ENCODE measurements at places on chromosomes 12 and 14. TPM values are rescaled to one million over a fixed set of nuclear protein-coding genes. Genes with fewer than 3 reads are reported as not detected.
A peak's percentile ranks its signal among the peaks of the same experiment; 100 is the strongest.

DNA sequence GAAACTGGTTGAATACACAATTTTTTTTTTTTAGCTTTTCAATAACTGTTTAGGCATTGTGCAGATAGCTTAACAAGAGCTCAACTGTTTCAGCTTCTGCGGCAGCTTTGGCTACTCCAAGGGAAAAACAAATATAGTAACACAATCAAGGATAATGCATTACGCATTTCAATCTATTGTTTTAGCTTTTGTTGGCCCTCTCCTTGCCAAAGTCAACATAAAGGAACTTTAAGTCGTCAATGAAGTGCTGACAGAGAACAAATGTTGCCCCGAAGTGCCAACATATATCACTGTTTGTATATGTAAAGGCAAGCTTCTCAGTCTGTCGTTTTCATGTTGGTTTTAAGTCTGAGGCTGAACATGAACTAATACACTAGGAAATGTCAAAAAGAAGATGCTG, 1087.4 kb upstream of the FLRT2 start:
- H3K36me3 ChIP-seq = no peaks in the 10 kb centered on the region
- H3K4me1 ChIP-seq = no peaks in the 10 kb centered on the region

GRCh38 chr12:5377997-5378592, 53.8 kb upstream of the NTF3 start:
- H3K4me1 ChIP-seq = no peaks in the 10 kb centered on the region
- no peaks in the 10 kb centered on the region for H3K36me3 ChIP-seq
- no peak for DNase-seq
- H3K4me3 ChIP-seq = no peak overlapping the region

DNA sequence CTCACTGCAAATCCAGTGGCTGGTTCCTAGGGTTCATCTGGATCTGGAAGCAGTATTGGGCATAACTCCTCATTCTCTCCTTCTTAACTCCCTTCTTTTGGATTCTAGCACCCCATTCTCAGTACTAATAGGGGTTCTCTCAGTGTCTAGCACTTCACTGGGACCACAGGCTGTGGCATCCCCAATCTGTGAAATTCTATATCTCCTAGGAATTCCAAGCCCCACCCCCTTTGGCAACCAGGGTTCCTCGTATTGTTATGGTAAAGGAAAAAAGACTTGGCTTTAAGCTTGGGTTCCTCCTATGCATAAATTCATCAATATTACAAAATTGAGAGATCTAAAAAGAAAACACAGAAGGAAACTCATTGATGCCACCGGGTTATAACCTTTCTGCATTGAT, 45.0 kb upstream of the FBXO21 start:
- DNase-seq = no peak
- no peaks in the 10 kb centered on the region for H3K27me3 ChIP-seq
- no peaks in the 10 kb centered on the region for H3K36me3 ChIP-seq
- H3K4me3 ChIP-seq = no peak overlapping the region
- no peaks in the 10 kb centered on the region for H3K4me1 ChIP-seq

DNA sequence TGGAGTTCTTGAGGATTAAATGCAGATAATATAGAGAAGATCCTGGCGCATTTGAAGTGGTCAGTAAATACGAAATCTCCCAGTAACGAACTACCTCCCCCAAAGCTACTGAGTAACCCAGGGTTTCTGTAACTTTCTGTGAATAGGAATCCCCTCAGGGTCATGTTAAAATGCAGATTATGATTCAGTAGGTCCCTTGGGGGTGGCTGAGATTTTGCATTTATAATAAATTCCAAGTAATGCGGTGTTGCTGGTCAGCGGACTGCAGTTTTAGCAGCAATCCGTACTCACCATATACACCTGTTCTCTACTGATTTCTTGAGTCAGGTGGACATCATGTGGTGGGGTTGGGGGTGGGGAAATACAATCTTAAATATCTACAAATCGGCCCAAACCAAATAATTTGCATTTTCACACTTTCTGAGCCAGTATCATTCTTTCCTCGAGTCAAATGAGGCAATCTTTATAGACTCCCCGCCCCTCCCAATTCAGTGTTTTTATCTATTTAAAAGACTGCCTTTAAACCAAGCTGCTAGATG, 868 bp downstream of the SPATA7 start:
- H3K36me3 ChIP-seq = peaks cover under 1% of the 10 kb centered on the region
- peak overlapping the region; percentile 95 for H3K4me3 ChIP-seq
- no peaks in the 10 kb centered on the region for H3K27me3 ChIP-seq

DNA sequence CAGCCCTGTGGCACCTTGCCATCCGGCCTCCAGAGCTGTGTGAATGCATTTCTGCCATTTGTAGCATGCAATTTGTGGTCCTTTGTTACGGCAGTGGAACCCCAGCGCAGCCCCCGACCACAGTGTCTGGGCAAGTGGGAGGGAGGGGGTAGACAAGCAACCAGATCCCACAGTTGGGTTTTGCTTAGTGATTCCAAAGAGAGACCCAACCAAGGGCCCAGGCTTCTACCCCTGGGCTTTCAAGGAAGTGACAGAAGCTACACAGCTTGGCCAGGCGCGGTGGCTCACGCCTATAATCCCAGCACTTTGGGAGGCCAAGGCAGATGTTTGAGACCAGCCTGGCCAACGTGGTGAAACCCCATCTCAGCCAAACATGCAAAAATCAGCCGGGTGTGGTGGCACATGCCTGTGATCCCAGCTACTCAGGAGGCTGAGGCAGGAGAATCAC, 17.8 kb downstream of the ZBTB42 start:
- no peaks in the 10 kb centered on the region for H3K36me3 ChIP-seq
- H3K4me1 ChIP-seq = peaks cover 33% of the 10 kb centered on the region
- peak; percentile 14 for DNase-seq
- H3K27ac ChIP-seq = no peak overlapping the region

DNA sequence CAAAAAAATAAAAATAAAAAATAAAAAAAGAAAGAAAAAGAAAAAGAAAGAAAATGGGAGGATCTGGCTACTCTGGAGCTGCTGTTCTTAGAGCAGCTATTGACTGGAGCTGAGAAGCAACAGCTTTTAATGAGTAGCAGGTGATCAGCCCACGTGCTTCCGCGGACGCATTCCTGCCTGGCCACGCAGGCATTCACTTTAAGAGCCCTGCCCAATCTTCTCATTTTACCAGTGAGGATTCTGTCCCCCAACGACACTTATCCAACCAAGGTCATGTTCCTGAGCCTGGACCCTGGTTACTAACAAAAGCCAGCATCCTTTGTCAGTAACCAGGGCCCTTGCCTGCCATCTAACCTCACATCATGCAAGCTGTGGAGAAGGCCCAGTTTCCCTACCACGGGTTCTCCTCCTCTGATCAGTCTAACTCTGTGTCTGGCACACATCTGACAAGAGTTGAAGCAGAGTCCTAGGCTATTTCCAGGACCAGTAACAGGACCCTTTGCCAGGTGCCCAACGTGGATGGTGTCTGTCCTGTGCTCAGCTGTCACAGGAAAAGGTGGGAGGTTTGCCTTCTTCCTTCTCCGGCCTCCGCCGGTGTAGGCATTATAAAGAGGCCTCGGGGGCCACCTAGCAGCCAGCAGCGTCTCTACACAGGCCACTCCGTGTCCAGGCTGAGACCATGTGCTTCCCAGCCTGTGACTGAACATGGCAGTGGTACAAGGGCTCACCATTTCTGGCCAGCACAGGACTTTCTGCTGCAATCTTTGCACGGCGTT, 60.9 kb upstream of the GPATCH2L start:
- H3K36me3 ChIP-seq = no peaks in the 10 kb centered on the region
- H3K4me3 ChIP-seq = no peak overlapping the region
- H3K4me1 ChIP-seq = peaks cover 9% of the 10 kb centered on the region
- no peaks in the 10 kb centered on the region for H3K27me3 ChIP-seq
- DNase-seq = peak; percentile 57

DNA sequence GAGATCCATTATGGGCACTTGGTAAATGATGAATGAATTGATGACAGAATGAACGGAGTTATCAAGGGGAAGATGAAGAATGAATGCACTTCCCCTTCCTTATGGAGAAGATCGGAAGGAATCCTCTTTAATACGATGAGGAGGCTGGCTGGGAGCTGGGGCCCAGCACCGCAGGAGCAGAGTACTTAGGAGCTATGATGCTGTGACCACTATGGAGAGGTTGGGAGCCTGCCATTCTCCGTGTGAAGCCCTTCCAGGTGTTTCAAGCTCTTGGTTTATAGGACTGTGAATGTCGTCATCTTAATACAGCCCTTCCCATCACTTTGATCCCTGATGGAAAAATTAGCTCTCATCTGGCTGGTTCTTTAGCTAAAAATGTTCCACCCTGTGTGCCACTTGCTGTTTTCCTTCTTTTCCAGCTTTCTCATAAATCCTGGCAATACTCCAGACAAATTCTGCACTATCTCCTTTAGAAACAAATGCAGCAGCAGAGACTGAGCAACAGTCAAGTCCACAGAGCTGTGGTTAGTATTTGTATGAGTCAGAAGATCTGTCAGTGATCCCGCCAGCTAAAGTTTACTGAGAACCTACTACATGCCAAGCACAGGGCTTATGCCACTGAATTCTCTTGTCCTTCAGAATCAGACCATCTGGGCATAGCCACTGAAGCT, 263.1 kb upstream of the CRY1 start:
- H3K4me1 ChIP-seq = no peaks in the 10 kb centered on the region
- no peaks in the 10 kb centered on the region for H3K36me3 ChIP-seq
- no peaks in the 10 kb centered on the region for H3K27me3 ChIP-seq
- DNase-seq = no peak
- H3K27ac ChIP-seq = no peak overlapping the region
- H3K4me3 ChIP-seq = no peak overlapping the region

GRCh38 chr14:50533806-50534205, 1.4 kb upstream of the MAP4K5 start:
- no peak overlapping the region for H3K27ac ChIP-seq
- H3K27me3 ChIP-seq = no peaks in the 10 kb centered on the region
- H3K4me3 ChIP-seq = no peak overlapping the region
- peaks cover 13% of the 10 kb centered on the region for H3K4me1 ChIP-seq
- DNase-seq = no peak

- no peak within 1 kb of the TSS for H3K4me3 ChIP-seq
- H3K27ac ChIP-seq = no peak within 1 kb of the TSS
- no peak for DNase-seq
- H3K36me3 ChIP-seq = no peaks in the 10 kb centered on the region
- no peaks in the 10 kb centered on the region for H3K27me3 ChIP-seq
- H3K4me1 ChIP-seq = no peaks in the 10 kb centered on the region
Observed at GRCh38 chr12:4379405-4379804, at the start of gene FGF23. FGF23 (minus strand) TSS chr12:4379712; CDS start chr12:4379582, 130 bp downstream.

- no peaks in the 10 kb centered on the region for H3K4me1 ChIP-seq
- H3K4me3 ChIP-seq = no peak overlapping the region
- no peak for DNase-seq
- H3K27me3 ChIP-seq = no peaks in the 10 kb centered on the region
Observed at GRCh38 chr12:67220065-67220464, 49.1 kb upstream of the CAND1 start.

- no peaks in the 10 kb centered on the region for H3K27me3 ChIP-seq
- peaks cover 20% of the 10 kb centered on the region for H3K36me3 ChIP-seq
- peak overlapping the region; percentile 91 for H3K4me3 ChIP-seq
- no peak for DNase-seq
- peaks cover 41% of the 10 kb centered on the region for H3K4me1 ChIP-seq
- peak overlapping the region; percentile 89 for H3K27ac ChIP-seq
Observed at GRCh38 chr14:20470603-20470901, 1.3 kb downstream of the PNP start.

GRCh38 chr12:9039397-9039977, 50.1 kb downstream of the KLRG1 start:
- no peaks in the 10 kb centered on the region for H3K27me3 ChIP-seq
- no peaks in the 10 kb centered on the region for H3K4me1 ChIP-seq
- DNase-seq = no peak
- H3K27ac ChIP-seq = no peak overlapping the region
- no peak overlapping the region for H3K4me3 ChIP-seq
- H3K36me3 ChIP-seq = no peaks in the 10 kb centered on the region

DNA sequence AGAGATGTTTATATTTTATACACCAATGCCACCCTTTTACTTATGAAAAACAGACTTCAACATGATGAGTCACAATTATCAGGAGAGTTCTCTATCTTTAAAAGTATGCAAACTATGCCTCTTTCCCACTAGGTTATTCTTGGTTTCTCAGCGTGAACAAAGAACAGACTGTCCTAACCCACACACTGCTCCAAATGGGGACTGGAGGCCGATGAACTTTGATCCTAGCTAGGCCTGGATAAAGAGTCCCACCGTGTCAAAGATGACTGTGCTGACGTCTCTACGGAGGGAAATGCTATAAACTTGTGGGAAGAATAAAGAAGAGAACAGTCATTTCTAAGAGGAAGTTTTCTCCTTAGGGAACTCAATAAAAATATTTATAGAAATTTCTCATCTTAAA, 160.1 kb downstream of the EPS8 start:
- H3K27ac ChIP-seq = peak overlapping the region; percentile 79
- peaks cover 2% of the 10 kb centered on the region for H3K36me3 ChIP-seq
- no peak overlapping the region for H3K4me3 ChIP-seq
- no peaks in the 10 kb centered on the region for H3K27me3 ChIP-seq
- DNase-seq = no peak
- H3K4me1 ChIP-seq = peaks cover 47% of the 10 kb centered on the region

INHBC gene
- 0.03 TPM for polyA plus RNA-seq

C12orf54 gene
- polyA plus RNA-seq = not detected

VPS29 gene
- 191 TPM for polyA plus RNA-seq

Data from heart left ventricle (tissue), 16 donors.